ENCODE measurements at places on chromosomes 6 and 20.

DNA sequence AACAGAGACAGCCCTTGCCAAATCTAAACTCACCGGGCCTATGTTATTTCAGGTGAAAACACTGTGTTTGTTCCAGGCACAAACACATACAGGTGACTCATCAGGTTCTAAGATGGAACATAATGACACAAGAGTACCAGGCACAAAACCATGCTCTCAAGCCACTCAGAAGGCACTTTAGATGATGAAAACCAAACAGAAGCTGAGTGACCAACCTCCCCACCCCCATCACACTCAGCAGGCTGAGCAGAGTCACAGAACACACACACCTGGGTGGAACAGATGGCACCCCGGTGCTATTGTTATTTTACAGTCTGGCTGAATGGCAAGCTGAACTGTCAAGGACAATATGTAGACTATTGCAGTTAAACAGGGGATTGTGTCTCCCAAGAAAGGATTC lies 20.6 kb upstream of the NKX2-2 start:
- no peak for DNase-seq

- DNase-seq: no peak
Measured at GRCh38 chr6:31614684-31615578, at the start of gene AIF1. AIF1 (plus strand) TSS chr6:31615234; CDS start chr6:31615330, 96 bp downstream.

DNA sequence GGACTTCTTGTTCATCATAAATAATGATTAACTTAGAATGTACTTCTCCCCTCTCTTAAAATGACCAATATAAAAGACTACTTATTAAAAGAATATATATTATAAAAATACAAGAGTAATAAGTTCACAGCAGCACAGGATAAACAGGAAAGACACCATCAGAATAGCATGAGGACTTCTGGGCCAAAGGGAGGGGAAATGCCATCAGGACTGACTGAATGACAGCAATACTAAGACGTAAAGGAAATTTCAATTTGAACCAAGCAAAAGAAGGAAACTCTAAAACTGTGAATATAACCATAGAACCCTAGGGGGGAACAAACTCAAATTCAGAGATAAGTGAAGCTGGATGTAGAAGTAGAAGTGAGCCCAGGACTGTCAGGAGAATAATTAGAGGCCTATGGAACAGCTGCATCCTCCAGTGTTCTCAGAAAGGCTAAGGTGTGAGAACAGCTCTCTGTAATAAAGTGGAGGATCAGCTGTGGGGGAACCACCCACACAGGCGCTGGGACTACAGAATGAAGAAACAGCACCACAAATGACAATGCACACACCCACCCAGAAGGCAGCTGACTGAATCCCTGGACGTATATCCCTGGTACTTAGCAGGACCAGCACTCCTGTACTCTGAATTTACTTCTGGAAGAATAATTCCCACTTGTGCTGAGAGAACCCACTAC lies 37.8 kb downstream of the ZHX3 start:
- no peak for DNase-seq

- DNase-seq: no peak
Measured at GRCh38 chr6:31545291-31545690, 1.1 kb downstream of the ATP6V1G2 start.

DNA sequence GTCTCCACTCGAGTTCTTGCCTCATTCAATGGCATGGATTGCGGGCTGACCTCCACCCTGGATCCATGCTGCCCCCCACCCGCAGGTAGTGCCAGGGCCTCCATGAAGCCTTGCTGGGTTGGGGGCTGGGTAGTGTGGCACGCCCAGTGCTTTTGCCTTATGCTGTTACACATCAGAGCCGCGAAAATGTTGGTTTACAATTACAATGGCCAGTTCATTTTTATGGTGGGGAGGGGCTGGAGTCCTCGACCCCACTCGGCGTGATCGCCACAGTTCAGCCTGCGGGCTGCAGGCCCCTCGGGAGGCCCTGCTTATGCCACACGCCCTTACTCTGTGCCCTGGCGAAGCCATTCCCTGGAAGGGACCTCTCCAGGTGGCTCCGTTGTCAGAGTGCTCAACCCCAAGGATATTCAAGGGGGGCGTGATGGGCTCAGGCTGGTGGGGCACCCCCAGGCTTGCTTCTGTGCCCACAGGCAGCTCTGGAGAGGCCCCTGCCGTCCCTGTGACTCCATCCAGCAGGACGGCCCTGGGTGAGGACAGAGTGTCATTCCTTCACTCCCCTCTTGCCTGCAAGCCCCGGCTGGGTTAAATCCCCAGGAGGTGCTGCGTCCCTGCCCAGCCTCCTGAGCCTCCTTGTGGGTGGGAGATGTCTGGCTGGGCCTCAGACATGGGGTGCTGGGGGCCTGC lies 14.8 kb downstream of the ITPA start:
- no peak for DNase-seq

DNA sequence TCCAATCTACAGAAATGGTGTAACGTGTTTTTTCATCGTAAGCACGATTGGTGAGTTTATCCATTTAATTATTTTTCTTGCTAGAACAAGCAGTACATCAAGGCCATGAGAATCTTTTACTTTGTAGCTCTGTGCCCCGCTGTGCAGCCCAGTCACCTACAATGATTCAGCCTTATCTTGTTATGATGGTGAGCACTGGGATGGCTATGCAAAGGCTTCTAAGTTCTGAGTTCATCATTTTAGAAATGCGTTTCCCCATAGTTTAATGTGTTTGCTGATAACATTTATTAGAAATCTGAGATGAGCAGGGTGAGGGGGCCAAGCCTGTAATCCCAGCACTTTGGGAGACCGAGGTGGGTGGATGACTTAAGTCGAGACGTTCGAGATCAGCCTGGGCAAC lies 111.8 kb upstream of the QKI start:
- DNase-seq: no peak

GRCh38 chr20:33482581-33482980 lies 7.3 kb upstream of the CBFA2T2 start:
- no peak for DNase-seq

- no peak for DNase-seq
Measured at GRCh38 chr6:162798546-162799266, 70.9 kb downstream of the PACRG start.

- no peak for DNase-seq
Measured at GRCh38 chr6:141451181-141451510, 681.6 kb upstream of the GJE1 start.

DNA sequence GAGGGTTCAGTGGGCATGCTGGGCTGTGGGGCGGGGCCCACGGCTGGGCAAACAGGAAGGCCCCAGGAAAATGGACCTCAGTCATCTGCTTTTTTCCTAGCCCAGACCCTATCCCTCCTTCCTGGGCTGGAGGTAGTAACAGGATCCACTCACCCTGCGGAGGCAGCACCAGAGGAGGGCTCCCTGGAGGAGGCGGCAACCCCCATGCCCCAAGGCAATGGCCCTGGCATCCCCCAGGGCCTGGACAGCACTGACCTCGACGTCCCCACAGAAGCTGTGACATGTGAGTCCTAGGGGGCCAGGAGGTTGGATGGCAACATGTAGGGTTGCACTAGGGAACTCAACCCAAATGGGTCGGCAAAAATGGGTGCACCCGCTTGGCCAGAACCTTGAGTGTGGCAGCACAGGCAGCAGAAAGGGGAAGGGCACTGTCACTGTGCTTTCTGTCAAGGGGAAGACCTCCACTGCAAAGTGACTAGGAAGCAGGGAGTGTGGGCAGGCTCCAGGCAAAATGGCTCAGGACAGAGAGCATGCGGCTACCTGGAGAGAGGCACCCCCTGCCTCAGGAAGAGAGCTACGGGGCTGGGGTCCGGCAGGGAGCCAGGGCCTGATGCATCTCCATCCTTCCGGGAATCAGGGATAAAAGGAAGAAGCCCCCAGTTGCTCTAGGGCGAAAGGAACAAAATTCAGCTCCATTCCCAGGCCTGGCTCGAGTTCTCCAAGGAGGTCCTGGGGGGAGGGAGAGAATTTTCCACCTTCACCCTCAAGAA lies 7.9 kb downstream of the MDFI start:
- DNase-seq: no peak

- no peak for DNase-seq
Measured at GRCh38 chr6:159061805-159062563, 17.2 kb upstream of the TAGAP start.

- DNase-seq: no peak
Measured at GRCh38 chr6:166418691-166419143, 36.0 kb upstream of the MPC1 start.

GRCh38 chr20:542777-543368 lies 717 bp downstream of the CSNK2A1 start:
- no peak for DNase-seq

- no peak for DNase-seq
Measured at GRCh38 chr6:118281291-118281690, 266.8 kb upstream of the PLN start.

GRCh38 chr6:166466178-166467122 lies 83.7 kb upstream of the MPC1 start:
- DNase-seq: peak; percentile 48

GRCh38 chr6:87099472-87099871 lies 4.6 kb upstream of the CGA start:
- DNase-seq: no peak
